ENCODE measurements at places on chromosomes 5 and 9. TPM values are rescaled to one million over a fixed set of nuclear protein-coding genes. Genes with fewer than 3 reads are reported as not detected.

GRCh38 chr5:36200513-36200912, 41.2 kb downstream of the NADK2 start:
- H3K36me3 ChIP-seq, result peaks cover 16% of the 10 kb centered on the region
- peaks cover 4% of the 10 kb centered on the region for H3K4me1 ChIP-seq
- DNase-seq, result no peak
- no peak overlapping the region for H3K27ac ChIP-seq
- no peak overlapping the region for H3K4me3 ChIP-seq

Gene LCN6
- not detected for total RNA-seq

DNA sequence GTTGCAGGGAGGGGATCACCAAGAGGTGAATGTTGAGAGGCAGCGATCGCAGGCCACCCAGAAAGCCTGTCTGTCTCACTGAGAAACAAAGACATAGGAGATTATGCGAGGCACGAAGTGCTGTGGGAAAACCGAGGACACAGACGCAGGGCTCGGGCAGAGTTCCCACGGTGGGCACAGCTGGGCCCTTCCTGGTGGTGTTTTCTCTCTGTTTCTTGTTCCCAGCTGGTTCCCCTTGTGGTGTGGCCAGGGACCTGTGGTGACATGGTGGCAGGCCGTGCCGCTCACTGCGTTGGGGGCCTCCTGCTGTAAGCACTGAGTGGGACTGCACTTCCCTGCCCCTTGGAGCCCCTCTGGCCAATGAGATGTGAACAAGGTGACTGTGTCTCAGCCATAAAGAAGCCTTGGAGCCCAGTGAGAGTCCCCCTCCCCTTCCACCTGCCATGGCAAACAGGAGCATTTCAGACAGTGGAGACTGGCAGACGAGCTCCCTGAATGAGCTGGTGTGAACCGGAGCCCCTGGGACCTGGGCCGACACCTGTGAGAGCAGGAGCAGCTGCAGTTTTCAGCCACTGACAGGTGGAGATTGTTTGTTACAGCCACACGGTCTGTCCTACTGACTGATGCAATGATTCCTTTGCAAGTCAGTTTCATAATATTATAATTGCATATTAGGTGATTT, 13.2 kb upstream of the IRX4 start:
- H3K4me1 ChIP-seq, result no peaks in the 10 kb centered on the region
- H3K27me3 ChIP-seq, result peaks cover 9% of the 10 kb centered on the region
- no peaks in the 10 kb centered on the region for H3K36me3 ChIP-seq
- no peak overlapping the region for H3K4me3 ChIP-seq

Gene EIF4E1B
- not detected for total RNA-seq

GRCh38 chr5:42970636-42971559, 69.2 kb downstream of the ANXA2R start:
- no peak overlapping the region for H3K27ac ChIP-seq
- DNase-seq, result peak; percentile 23
- no peak overlapping the region for H3K4me3 ChIP-seq
- H3K27me3 ChIP-seq, result no peaks in the 10 kb centered on the region
- H3K36me3 ChIP-seq, result peaks cover 3% of the 10 kb centered on the region

GRCh38 chr5:162786234-162786633, 651.2 kb upstream of the CCNG1 start:
- H3K4me1 ChIP-seq, result no peaks in the 10 kb centered on the region
- no peak overlapping the region for H3K27ac ChIP-seq
- DNase-seq, result no peak
- H3K27me3 ChIP-seq, result no peaks in the 10 kb centered on the region

- H3K36me3 ChIP-seq, result no peaks in the 10 kb centered on the region
- H3K4me3 ChIP-seq, result no peak overlapping the region
- no peak overlapping the region for H3K27ac ChIP-seq
- no peak for DNase-seq
- no peaks in the 10 kb centered on the region for H3K4me1 ChIP-seq
These were observed 113.4 kb downstream of the PAPPA start for GRCh38 chr9:116267021-116267420.

GRCh38 chr9:115099901-115100300, 18.1 kb downstream of the TNC start:
- H3K36me3 ChIP-seq, result no peaks in the 10 kb centered on the region
- no peak overlapping the region for H3K4me3 ChIP-seq
- no peaks in the 10 kb centered on the region for H3K4me1 ChIP-seq
- H3K27ac ChIP-seq, result no peak overlapping the region
- peaks cover 15% of the 10 kb centered on the region for H3K27me3 ChIP-seq

DNA sequence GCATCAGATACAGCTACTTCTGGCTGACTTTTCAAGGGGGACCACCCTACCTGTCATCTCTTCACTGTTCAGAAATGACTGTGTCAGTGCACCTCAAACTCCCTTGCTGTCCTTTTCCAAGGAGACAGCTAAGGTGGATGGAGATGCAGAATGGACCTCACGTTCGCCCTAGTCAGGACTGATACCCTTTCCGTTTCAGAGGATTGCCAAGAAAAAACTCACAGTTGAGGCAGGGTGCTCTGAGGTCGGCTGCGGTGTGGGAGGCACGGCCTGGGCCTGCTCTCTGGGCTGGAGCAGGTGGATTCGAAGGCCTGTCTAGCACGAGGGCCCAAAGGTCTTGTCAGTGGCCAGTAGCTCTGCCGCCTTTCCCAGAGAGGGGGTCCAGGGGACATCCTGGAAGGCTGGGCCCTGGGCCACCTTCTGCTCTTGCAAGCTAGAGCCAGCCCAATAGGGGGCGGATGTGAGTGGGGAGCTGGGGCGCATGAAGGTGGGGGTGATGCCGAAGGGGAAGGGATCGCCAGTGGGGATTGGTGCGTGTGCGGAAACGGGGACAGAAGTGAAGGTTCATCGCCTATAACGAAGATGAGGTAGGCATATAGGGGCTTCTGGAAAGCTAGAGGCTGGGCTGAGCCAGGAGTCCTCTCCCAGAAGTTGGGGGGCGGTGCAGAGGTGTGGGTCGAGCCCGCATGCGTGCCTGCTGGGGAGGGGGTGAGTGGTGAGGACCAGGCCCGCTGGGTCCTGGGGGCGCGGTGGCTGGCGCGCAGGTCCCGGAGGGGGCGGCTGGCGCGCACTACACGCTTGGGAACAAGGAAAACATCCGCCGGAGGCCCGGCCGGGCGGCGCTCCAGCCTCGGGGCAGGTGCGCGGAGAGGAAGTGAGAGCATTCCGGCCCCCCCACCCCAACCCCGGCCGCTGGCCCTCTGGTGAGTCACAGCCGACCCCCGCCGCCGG, 2.5 kb upstream of the MSMP start:
- H3K27ac ChIP-seq, result peak overlapping the region; percentile 95
- H3K4me1 ChIP-seq, result peaks cover 33% of the 10 kb centered on the region
- H3K27me3 ChIP-seq, result no peaks in the 10 kb centered on the region

GRCh38 chr9:81562231-81563019, 126.9 kb downstream of the TLE1 start:
- no peak for DNase-seq
- H3K27ac ChIP-seq, result no peak overlapping the region
- H3K27me3 ChIP-seq, result peaks cover 10% of the 10 kb centered on the region

DNA sequence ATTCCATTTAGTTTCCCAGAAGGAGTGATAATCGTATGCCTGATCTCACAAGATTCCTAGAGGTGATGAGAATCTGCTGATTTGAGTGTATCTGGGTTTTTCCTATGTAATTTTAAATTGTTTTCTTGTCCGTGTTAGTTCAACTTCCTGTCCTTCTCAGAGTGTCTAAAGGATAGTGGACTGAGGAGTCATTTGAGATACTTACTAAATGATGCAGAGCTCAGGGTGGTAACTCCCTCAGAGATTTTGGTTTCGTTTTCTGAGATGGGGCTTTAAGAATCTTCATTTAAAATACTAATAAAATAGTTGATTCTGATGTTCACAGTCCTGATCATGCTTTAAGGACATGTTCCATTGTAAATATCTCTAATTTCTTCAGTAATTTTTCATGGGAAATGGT, 30.3 kb downstream of the MELK start:
- no peak overlapping the region for H3K27ac ChIP-seq
- H3K27me3 ChIP-seq, result no peaks in the 10 kb centered on the region
- H3K36me3 ChIP-seq, result peaks cover 54% of the 10 kb centered on the region
- DNase-seq, result no peak
- H3K4me3 ChIP-seq, result no peak overlapping the region
- no peaks in the 10 kb centered on the region for H3K4me1 ChIP-seq

Gene MVB12B
- total RNA-seq, result 2.6 TPM

- H3K27me3 ChIP-seq, result no peaks in the 10 kb centered on the region
- H3K4me3 ChIP-seq, result no peak overlapping the region
- no peaks in the 10 kb centered on the region for H3K36me3 ChIP-seq
- no peaks in the 10 kb centered on the region for H3K4me1 ChIP-seq
- H3K27ac ChIP-seq, result no peak overlapping the region
These were observed 15.1 kb downstream of the LPAR1 start for GRCh38 chr9:111023128-111023527.
